ENCODE measurements at places on chromosomes 7 and 10.
A peak's percentile ranks its signal among the peaks of the same experiment; 100 is the strongest.

DNA sequence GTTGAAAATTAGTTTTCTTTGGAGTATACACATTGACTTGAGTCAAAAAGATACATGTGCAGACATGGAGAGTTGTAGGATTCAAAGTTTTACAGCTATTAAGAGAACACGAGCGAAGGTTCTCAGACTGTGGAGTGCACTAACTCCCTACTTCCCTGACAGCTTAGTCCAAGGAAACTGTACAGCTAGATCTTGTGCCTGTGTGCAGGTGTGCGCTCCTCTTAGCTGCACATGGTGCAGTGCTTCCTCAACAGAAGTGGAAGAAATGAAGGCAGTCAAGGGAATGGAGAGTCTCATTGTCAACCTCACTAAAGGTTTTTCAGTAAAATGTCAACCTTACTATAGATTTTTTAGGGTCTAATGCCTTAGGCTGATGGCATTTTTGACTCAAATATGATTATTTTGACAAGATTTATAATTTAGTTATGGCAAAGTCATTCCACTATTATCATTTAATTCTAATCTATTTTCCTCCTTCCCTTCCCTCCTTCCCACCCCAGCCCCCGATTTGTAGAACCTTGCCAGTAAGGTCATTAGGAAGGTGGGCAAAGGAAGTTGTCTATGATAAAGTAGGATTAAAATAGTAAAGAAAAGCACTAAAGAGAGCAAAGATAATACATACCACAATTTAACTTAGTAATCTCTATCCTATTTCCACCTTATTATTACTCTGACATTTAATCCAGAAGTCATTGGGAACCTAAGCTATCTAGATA lies 13.6 kb downstream of the PDK4 start:
- peak; percentile 75 for DNase-seq

- DNase-seq: peak; percentile 44
Observed at GRCh38 chr7:51069411-51070083, 247.1 kb downstream of the COBL start.

DNA sequence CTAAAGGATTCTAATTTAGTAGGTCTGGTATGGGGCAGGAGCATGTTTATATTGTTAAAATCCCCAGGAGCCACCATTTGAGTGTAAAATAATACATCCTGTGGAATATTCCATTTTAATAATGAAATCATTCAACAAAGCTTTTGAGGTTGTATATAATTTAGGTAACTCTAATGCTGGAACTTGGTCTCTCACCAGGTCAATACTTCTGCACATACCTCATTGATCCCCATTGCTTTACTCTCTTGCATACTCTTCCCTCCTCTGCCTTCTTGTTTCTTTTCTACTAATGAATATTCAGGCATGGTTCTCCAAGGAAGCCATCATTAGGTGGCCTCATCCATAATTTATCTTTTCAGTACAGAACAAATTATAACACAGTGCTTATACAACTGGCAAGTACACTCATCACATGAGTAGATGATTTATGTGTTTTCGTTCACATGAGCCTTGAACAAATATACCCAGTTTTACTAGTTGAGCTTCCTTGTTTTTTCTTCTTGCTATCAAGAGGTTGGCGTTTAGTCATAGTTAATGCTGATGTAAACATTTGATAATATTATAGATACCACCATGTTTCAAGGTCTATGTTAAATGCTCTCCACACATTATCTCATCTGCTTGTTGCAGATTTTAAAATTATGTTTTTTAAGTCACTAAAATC lies 7.2 kb downstream of the PALS2 start:
- DNase-seq: peak; percentile 6

- DNase-seq: no peak
Observed at GRCh38 chr7:150942591-150943452, 35.3 kb downstream of the KCNH2 start.

DNA sequence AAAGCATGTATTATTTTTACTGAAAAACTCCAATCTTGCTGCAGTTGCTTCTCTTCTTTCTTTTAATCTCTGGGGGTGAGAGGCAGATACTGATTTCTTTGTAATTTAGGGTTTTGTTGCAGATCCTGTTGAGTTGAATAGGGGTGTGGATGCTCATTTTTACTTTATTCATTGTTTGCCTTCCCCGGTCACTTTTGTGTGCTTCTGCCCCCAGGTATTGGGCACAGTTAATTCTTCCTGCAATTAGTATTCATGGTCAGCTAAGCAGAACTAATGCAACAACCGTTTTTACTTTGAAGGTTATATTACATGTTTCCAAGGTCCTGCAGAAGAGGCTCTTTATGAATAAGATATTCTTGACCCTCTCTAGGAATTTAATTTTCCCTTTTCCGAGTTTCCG lies 96.4 kb downstream of the BUB3 start:
- no peak for DNase-seq

- no peak for DNase-seq
Observed at GRCh38 chr7:116641551-116642153, 30.3 kb upstream of the MET start.

Data from lung microvascular endothelial cell (primary cell).